Kidney tubule cell (primary cell): ENCODE measurements at places on chromosomes 13 and 19.

DNA sequence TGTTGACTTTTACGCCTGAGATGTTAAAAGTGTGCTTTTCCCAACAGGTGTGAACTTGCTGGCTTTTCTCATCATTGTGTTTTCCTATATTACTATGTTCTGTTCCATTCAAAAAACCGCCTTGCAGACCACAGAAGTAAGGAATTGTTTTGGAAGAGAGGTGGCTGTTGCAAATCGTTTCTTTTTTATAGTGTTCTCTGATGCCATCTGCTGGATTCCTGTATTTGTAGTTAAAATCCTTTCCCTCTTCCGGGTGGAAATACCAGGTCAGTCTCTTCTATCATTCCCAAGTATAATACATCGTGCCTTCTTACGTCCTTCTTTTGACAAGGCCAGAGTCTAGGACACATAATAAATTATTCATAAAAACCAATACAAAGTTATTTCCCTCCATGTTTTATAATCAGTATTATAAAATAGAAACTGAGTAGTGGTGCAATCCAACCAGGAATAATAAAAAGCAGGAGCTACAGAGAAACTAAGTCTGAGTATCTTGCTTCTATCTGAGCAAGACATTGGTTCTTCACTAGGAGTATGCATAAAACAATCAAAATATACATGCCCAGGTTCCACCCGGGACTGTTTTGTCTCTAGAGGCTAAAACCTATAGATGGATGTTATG, 57.9 kb downstream of the RXFP2 start:
- peak; percentile 37 for DNase-seq

DNA sequence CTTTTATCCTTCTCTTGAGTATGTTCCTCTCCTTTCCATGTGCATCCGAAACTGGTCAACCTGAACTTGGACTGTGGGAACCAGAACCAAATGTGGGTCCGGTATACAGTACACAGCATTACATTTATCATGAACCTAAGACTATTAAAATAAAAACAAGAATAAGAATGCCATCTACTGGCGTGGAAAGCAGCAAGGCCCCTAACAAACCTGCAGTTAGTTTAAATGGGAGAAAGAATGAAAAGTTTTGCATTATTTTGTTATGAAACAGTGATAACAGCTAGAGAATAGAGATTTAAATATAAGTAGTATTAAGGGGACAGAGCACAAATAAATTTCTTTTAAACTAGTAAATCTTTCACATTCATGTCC, 159.5 kb downstream of the RBM26 start:
- no peak for DNase-seq

DNA sequence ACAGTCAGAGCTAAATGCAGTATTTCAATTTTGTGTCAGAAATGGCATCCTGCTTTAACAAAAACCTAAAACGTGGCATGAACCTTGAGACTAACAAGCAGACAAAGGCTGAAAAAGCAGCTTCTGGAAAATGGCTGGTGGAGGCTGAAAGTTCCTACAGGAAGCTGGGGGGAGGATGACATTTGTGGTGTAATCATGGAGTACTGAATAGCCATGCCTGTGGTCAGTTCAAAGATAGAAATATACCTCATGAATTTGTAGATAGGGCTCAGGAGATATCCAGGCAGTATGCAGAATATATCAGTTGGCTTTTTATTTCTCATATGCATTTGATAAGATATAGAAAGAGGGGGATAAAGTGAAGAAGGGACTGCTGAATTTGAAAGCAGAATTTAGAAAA, 181.7 kb downstream of the UQCRFS1 start:
- DNase-seq: peak; percentile 6

GRCh38 chr19:33595783-33596182, 26.0 kb upstream of the CHST8 start:
- no peak for DNase-seq

DNA sequence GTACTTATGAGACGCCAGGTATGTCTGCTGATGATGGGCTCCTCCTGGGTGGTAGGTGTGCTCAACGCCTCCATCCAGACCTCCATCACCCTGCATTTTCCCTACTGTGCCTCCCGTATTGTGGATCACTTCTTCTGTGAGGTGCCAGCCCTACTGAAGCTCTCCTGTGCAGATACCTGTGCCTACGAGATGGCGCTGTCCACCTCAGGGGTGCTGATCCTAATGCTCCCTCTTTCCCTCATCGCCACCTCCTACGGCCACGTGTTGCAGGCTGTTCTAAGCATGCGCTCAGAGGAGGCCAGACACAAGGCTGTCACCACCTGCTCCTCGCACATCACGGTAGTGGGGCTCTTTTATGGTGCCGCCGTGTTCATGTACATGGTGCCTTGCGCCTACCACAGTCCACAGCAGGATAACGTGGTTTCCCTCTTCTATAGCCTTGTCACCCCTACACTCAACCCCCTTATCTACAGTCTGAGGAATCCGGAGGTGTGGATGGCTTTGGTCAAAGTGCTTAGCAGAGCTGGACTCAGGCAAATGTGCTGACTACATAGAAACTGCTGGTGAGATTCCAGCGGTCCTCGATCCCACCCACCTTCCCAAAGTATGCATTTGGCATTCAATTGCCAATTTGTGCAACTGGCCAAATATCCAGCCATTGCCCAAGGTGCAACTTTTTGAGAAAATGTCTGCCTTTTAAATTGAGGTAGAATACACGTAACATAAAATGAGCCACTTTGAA, 10.2 kb downstream of the OR2Z1 start:
- no peak for DNase-seq

DNA sequence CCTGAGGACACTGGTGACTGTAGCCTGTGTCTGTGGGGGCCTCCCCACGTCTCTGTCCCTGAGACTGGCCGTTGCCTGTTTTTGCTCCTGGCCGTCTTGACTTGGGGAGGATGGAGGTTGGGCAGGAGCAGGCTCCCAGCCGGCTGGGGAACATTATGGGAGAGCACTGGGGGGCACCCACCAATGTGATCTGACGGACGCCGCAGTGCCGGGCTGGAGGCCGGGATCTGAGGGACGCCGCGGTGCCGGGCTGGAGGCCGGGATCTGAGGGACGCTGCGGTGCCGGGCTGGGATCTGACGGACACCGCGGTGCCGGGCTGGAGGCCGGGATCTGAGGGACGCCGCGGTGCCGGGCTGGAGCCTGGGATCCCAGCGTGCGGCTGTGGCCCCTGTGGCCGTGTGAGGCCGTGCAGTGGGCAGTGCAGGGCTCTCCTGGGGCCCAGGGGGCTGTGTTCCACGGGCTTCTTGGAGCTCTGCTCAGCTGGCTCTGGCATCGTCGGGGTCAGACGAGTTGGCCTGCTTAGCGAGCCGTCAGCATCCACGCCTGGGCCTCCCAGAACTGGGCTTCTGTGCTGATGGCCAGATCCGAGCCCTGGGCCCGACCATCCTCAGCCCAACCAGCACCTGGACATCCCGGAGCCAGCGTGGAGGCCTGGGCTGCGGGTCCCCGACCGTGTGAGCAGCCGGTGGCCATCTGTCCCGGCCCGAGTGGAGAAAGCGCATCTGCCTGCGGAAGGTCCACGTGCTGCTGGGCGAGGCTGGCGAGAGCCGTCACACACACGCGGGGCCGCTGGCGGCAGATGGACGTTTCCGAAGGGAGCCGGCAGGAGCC, 45.8 kb downstream of the GAS6 start:
- DNase-seq: no peak
